ENCODE measurements at places on chromosomes 6 and 20.

DNA sequence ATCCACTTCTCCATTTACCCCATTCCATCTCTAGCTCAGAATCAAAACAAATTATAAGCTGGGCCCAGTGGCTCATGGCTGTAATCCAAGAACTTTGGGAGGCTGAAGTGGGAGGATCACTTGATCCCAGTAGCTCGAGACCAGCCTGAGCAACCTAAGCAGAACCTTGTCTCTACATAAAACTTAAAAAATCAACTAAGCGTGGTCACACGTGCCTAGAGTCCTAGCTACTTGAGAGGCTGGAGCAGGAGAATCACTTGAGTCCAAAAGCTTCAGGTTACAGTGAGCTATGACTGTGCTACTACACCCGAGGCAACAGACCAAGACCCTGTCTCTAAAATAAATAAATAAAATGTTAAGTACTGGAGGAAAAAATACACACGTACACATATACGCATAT is 74.7 kb upstream of the RUNX2 start:
- DNase-seq: no peak

DNA sequence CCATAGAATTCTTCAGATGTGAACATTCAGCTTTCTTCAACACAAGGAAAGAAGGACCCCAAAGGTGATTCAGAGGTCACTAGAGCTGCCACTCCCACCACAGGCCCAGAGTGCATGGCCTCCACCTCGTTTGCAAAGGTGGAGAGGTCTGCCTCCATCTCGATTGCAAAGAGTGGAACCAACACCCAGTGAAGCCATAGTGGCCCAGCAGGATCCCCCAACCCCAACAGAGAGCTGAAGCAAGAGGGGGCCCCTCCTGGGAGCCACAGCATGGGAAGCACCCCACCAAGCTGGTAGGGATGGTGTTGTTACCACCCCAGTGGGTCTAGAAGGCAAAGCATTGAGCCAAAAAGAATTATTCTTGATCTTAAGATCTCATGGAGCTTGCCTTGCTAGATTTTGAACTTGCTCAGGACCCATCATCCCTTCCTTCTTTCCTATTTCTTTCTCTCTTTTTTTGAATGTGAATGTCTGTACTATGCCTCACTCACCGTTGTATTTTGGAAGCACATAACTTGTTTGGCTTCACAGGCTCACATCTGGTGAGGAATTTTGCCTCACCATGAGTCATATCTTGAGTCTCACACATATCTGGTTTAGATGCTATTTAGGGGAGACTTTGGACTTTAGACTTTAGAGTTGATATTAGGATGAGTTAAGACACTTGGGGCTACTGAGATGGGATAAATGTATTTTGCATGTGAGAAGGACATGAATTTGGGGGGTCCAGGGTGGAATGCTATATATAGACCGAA is 119.2 kb downstream of the ANKRD60 start:
- no peak for DNase-seq

DNA sequence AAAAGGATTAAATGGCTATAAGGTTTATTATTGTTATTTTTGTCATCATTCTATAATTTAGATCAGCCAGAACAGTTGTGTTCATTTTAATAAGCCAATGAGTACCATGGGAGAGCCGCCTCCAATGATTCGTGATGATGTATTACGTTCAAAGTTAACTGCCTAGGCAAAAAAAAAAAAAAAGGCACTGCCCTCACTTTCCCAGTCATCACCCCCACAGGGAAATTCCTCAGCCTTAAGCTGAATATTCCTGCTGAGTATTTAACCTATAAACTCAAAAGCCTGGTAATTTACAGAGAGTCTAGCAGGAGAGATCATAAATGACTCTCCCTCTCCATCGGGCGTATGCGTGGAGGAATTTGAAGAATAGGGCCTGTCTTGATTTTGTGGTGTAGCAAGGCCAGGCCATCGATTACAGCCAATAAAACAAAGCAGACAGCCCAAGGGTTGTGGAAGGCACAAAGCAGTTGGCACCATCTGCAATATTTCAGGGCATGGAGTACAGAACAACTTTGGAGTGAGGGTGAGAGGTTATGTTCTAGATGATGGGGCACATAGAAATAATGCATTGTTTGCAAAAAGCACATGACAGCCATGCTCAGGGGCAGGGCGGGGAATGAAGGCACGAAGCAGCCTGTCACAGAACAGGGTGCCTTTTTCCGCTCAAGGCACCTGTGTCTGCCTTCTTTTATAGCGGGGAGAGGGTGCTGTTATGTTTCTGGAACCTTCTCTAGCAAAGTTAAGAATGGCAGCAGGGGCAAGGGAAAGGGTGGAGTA is 138.2 kb upstream of the DTNBP1 start:
- no peak for DNase-seq

- no peak for DNase-seq
These were observed 636.8 kb downstream of the PRKN start for GRCh38 chr6:162090734-162091133.

GRCh38 chr6:39617026-39617425 is 108.2 kb downstream of the KIF6 start:
- DNase-seq: no peak

DNA sequence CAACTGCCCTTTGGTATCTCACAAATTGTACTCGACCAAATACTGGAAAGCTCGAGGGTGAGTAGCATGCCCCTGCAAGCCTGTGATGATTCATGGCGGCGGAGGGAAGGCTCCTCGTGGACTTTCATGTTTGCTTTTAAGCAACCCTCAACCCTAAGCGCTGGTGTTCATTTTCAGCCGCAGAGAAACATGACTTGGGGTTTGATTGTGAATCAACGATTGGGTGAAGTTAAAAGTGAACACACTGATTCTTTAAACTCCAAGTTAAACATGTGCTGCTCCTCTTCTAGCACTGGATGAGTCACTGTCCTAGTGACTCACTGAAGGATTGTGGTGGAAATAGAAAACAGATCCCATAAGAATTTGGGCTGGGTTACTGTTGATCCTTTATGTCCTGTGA is 8.3 kb downstream of the CD109 start:
- no peak for DNase-seq

- no peak for DNase-seq
These were observed 250.5 kb downstream of the ESR1 start for GRCh38 chr6:152057832-152058498.

DNA sequence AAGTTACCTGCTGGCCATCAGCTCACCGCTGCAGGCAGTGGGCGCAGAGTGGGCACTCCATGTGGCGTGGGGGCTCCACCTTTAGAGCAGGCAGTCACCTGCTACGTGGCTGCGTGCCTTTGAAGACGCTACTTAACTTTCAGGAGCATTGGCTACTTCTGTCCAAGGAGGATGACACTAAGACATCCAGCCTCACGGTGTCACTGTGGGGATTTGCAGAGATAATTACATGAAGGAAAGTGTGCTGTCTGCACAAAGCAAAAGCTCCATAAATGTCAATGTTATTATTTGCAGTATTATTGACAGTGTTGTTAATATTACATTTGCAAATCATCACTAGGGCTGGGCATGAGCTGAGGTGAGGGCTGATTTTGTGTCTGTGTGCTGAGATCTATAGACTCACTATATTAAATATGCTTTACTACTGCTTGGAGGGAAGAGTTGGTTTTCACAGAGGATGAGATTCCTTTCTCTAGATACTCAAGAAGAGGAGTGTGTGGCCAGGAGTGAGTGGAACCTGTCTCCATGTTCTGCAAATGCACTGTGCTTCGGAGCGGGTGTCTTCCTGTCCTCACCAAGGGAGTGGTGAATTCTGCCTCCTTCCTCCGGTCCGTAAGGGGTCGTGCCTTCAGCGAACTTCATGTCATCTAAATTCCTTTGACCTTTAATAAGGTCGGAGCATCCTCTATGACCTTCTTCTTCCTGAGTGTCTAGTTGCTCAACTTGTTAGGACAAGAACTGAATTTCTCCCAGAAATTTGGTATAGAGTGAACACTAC is 165.8 kb upstream of the SYNDIG1 start:
- DNase-seq: no peak

DNA sequence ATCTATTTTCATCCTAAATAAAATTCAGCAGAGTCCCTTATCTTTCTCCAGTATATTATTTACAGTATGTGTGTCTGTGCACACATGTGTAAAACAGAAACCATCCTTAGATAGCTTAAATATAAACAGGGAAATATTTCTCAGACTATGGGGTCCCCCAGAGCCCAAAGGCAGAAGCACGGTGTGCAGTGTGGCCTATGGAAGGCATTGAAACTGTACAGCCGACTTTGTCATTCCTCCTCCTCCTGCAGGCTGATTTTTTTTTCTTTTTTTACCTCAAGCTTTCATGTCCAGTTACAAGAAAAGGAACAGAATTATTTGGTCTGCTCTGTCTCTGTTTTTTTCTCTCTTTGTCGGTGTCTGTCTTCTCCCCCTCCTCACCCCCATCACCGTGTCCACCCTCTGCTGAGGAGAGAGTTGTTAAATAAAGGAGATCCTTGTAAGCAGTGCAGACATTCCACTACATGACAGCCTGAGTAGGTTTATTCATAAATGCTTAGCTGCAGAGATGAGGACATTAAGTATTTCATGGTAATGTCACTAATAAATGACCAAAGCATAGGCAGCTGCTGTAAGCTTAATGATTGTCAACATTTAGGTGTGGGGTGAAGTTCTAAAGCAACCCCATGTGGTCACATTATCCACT is 31.8 kb upstream of the SLC35D3 start:
- DNase-seq: no peak

DNA sequence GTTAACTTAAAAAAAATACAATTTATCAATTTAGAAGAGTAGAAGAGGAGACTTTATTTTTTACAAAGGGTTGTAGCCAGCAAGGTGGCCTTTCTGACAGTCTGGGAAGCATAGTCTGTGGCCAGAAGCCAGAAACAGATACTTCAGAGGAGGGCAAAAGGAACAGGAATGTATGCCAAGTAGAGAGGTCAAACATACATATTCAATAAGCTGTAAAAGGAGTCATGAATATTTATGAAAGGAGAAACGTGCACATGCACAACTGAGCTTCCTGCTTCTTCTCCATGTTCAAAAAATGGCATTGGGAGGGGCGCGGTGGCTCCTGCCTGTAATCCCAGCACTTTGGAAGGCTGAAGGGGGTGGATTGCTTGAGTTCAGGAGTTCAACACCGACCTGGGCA is 43.9 kb upstream of the FAM184A start:
- DNase-seq: no peak

DNA sequence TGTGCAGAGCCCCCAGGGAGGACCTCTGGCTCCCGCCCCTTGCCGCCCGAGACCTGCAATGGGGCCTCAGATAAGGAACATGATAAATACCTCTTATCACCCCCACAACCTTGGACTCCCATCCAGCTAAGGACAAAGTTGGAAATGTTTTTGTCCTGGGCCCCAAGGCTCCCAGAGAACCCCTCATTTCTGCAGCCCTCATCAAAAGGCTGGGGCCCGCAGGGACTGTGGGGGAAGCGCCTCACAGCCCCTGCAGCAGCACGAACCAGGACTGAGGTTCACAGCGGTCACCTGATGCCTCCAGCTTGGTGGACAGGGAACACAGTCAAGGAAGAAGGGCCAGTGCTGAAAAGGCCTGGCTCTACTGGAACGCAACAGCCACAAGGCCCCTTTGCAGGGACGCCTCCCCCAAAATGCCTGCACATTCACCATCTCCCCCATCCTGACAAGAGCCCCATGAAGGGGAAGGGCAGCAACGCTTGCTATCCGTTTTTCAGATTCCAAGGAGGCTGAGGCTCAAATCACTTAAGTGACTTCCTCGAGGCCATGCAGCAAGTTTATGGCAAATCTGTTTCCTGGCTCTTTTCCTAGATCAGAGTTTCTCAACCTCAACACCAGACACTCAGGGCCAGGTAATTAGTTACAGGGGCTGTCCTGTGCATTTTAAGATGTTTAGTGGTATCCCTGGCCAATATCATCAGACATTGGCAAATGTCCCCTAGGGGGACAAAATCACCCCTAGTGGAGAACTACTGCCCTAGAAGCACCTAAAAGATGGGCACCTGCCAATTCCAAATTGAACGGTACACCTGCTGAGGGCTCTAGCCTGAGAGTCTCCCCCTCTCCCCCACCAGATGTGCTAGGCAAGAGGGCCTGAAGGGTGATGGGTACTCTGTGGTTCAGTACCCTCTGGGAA is 10.6 kb downstream of the TFEB start:
- no peak for DNase-seq

DNA sequence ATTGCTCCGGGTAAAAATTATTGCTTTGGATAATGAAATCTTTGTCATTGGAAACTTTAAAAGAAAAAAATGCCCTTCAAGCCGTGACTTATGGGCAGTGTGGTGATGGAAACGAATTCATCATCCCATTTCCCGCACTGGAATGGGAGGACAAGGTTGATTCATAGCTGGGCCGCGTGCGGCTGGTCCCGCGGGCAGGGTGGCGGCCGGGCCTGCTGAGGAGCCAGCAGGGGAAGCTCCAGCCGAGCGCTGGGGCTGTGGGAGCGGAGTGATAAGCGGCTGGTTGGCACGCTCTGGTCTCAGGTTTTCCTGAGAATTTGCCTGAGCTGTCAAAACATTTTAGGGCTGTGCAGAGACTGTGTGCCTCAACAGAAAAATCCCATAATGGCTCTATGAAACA is 351.7 kb downstream of the CDC5L start:
- no peak for DNase-seq

GRCh38 chr6:19851241-19852089 is 14.3 kb downstream of the ID4 start:
- DNase-seq: peak; percentile 23

- DNase-seq: no peak
These were observed 107.9 kb downstream of the DCDC2 start for GRCh38 chr6:24249926-24250325.

DNA sequence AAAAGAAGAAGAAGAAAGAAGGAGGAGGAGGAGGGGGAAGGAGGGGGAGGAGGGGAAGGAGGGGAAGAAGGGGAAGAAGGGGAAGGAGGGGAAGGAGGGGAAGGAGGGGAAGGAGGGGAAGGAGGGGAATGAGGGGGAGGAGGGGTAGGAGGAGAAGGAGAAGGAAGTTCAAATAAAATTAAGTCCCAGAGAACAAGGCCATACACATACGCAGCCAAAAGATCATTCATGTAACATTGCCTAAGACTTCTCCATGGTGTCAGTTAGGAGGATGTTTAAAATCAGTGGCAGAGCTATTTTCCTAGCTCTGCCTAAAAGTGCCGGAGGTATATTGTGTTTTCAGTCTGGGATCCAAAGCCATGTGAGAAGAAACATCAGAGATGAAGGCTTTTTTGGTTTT is 75.8 kb downstream of the PLCB4 start:
- DNase-seq: no peak

- DNase-seq: no peak
These were observed 36.3 kb downstream of the TNFAIP3 start for GRCh38 chr6:137903274-137903932.

- DNase-seq: no peak
These were observed 35.7 kb downstream of the CD83 start for GRCh38 chr6:14153228-14153627.

- DNase-seq: no peak
These were observed 51.6 kb upstream of the ASIP start for GRCh38 chr20:34189572-34190163.

GRCh38 chr20:37911838-37912281 is 8.9 kb downstream of the VSTM2L start:
- DNase-seq: no peak

DNA sequence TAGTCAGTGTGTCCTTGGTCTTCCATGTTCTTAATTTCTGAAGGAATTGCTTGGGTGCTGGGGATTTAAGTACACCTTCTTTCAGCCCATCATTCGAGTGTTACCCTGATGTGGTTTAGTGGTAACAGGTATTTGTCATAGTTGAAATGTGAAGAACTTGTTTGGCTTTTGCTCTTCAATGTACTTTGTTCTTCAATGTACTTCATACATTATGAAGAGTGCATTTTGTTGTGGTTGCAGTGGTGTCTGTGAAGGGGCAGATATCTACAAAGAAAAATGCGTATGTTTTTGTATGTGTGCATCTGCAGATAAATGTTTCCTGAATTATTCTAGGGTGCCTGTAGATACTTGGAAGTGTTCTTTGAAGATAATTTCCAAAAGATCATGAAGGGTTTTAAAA is 111.2 kb upstream of the SUPT3H start:
- DNase-seq: no peak

Measured in NCI-H2107 (cell line).